ENCODE measurements at places on chromosomes 7 and 10.

- no peak for DNase-seq
Measured at GRCh38 chr10:33776419-33777070, 442.1 kb upstream of the NRP1 start.

DNA sequence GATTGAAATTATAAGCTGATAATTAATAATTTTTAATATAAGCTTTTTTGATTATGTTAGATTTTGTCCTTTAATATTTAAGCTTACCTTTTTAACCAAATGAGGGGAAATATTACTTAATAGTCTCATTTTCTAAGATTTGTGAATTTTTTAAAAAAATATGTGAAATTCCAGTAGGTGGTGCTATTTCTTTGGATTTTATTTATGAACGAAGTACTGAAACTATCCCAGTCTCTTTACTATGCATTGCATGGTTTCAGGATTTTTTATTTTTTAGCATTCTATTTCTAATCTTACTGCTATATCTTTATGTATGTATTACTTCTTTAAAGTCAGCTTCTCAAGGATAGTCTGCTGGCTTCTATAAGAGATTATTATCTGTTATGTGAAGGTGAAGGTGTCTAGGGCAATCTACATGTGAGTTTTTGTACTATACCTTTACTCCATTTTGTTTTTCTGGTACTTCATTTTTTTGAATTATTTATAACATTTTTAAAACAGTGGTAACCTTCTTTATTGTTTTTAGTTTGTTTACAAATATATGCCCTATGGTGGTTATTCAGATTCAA is 78.3 kb downstream of the ATRNL1 start:
- no peak for DNase-seq

- no peak for DNase-seq
Measured at GRCh38 chr10:94105226-94105625, 111.5 kb downstream of the PLCE1 start.

DNA sequence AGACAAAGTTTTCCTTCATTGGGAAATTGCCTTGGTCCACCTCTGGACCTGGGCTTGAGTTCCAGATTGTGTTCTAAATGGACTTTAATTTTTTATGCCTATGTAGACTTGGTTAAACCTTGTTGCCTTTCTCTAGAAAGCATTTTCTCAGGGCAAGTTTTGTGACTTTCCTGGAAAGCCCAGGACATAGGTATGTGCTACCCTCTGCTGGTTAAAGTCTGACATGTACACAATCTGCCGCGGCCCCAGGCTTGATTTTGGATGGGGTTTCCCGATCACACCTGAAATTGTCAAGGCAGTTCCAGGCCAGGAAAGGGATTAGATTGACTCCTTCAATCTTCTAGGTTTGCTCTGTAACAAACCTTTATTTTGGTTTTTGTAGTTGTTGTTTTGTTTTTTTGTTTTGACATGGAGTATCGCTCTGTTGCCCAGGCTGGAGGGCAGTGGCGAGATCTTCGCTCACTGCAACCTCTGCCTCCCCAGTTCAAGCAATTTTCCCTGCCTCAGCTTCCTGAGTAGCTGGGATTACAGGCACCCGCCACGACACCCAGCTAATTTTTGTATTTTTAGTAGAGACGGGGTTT is 14.1 kb upstream of the AKR1B10 start:
- no peak for DNase-seq

GRCh38 chr7:6558837-6559236 is 7.6 kb upstream of the GRID2IP start:
- DNase-seq, result no peak

Data from HFF-Myc (cell line).